ENCODE measurements at places on chromosomes 4 and X.

DNA sequence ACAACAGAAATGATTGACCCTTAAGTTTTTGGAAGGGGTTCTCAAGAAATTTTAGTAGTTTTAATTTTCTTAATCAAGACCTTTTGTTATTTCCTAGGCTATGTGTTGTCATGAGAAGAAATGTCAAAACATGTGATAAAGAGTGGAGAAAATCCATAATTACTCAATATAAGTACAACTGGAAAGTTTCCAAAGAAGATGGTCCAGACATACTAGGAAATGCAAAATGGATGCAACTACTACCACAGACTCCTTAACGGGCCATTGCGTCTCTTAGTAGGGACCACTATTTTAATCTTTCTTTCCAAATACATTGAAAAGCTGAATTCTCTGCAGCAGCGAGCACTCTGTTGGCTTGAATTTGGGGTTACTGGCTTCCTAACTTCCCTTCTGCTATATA lies 148.8 kb downstream of the NWD2 start:
- no peak for DNase-seq

DNA sequence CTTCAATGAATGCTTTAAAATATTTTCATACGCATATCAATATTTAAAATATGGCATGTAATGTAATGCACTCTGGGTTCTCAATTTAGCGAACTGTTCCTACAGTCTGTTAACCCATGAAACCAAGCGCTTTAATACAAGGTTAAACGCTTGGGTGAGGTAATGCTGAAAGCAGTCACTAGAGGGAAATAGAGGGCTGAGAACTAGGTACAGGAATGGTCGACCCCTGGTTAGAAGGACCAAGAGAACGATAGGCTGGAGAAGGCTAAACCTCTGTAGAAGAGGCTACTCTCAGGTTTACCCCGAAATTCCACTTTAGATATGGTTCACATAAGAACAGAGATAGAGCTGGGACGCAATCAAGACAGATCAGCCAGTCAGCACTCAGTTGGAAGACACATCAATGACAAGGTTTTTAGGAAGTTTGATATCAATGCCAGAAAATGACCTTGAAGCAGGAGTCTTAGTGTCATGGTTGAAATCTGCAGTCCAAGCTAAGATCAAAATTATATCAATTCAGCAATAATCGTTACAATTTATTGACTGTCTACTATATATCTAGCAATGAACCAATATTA lies 26.9 kb downstream of the ARSJ start:
- DNase-seq, result no peak

- no peak for DNase-seq
Measured at GRCh38 chrX:21295246-21295820, 78.9 kb upstream of the CNKSR2 start.

DNA sequence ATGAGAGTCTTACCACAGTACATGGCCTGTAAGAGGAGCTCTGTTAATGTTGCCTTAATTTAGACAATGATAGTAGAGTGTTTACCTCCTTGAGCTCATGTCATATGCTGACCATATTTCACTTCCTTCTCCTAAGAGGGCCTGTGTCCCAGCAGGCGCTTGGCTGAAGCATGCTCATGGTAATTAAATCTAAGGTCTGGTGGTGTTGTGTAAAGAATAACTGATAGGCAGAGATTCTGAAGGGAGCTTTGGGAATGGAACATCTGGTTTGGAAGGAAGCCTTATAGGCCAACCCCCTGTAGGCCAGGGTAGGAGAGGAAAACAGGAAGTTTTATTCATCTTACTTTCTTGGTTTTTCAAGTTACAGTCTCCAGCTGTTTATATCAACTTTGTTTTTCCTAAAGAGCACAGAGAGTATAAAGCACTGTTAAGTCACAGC lies 300.2 kb downstream of the USP46 start:
- no peak for DNase-seq

DNA sequence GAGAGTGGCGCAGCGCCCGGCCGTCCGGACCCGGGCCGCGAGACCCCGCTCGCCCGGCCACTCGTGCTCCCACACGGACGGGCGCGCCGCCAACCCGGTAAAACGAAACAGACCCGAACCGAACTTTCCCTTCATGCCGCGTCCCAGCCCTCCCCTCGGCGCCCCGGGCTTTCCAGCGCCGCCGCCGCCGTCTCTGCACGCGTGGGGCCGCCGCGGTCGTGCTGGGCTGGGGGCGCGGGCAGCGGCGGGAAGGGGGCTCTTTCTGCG lies 222 bp downstream of the SMAD1 start:
- DNase-seq, result no peak

DNA sequence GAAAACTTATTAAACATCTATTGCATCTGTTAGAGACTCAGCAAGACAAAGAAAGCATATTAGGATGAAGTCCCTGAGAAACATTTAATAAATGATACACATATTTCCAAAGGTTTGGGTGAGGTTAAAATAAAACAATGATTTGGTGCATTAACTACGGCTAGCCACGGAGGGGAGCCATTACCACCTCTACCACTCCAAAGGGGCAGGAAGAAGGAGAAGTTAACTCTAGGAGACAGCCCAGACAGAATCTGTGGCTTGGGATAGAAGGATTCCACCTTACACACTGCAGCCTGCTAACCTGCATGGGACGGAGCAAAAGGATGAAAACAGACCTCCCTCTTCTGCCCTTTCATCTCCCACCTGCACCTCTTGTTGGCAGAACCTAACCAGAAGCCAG lies 189.1 kb upstream of the C1QTNF7 start:
- DNase-seq, result no peak

GRCh38 chr4:128388352-128388630 lies 100.7 kb upstream of the PGRMC2 start:
- DNase-seq, result no peak

GRCh38 chr4:144905286-144905685 lies 192.7 kb downstream of the ANAPC10 start:
- no peak for DNase-seq

GRCh38 chr4:152462695-152463094 lies 73.2 kb downstream of the FBXW7 start:
- DNase-seq, result no peak

DNA sequence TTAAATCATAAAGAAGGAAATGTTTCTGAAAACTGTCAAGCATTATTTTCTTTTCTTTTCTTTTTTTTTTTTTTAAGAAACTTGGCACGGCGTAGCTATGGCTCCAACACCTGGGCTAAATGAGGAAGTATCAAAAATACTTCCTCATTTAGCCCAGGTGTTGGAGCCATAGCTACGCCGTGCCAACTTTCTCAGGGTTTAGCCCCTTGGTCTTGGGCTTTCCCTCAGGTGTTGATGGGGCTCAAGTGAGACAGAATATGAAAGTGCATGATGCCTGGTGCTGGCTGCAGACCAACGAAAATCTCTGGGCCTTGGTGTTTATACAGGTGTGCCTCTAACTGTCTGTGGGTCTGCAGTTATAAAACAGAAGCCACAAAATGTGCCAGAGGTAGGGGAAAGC lies 132.7 kb downstream of the ARHGAP24 start:
- no peak for DNase-seq

Measured in SK-N-MC (cell line).